ENCODE measurements at places on chromosomes 16 and 17. TPM values are rescaled to one million over a fixed set of nuclear protein-coding genes. Genes with fewer than 3 reads are reported as not detected.

Gene OR1A1
- not detected for total RNA-seq

DNA sequence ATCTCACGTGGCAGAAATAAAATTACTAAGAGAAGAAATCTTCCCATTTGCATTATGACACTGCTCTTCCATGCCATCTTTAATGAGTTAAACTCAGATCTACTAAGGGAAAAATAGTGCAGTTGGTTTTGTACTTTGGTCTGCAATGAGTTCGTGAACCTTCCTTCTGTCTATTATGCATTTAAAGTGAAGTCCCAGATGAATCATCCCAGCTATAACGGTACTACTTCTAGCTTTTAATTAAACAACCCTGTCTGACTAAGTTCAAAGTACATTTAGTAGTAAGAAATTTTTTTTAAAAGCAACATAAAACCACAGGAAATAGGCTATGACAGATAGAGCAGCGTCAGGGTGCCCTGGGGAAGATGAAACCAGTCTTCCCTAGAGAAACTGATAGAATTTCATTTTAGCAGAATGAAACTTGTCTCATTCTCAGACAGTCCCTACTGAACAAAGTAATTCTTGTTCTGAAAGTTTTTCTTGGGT lies 1.8 kb downstream of the TMIGD1 start:
- no peaks in the 10 kb centered on the region for H3K36me3 ChIP-seq
- no peak overlapping the region for H3K4me3 ChIP-seq
- no peaks in the 10 kb centered on the region for H3K27me3 ChIP-seq
- no peak for DNase-seq
- H3K27ac ChIP-seq = no peak overlapping the region
- no peaks in the 10 kb centered on the region for H3K4me1 ChIP-seq

DNA sequence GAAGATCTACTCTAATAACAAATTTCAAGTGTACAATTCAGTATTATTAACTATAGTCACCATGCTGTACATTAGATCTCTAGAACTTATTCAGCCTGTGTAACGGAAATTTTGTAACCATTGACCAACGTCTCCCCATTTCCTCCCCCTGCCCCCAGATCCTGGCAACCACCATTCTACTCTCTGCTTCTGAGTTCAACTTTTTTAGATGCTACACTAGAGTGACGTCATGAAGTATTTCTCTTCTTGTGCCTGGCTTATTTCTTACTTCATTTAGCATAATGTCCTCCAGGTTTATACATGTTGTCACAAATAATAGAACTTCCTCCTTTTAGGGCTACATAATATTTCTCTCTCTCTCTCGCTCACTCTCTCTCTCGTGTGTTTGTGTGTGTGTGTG lies 157.5 kb downstream of the ANKFN1 start:
- no peaks in the 10 kb centered on the region for H3K27me3 ChIP-seq
- H3K4me1 ChIP-seq = no peaks in the 10 kb centered on the region
- H3K4me3 ChIP-seq = no peak overlapping the region
- H3K27ac ChIP-seq = peak overlapping the region; percentile 49

Gene SMPD3
- total RNA-seq = 8.1 TPM

Gene HIGD1B
- total RNA-seq = 6.5 TPM

GRCh38 chr17:31392856-31393748 lies 1.6 kb downstream of the RAB11FIP4 start:
- H3K27me3 ChIP-seq = peaks cover 39% of the 10 kb centered on the region
- H3K4me1 ChIP-seq = peaks cover 10% of the 10 kb centered on the region
- DNase-seq = peak; percentile 16
- H3K4me3 ChIP-seq = no peak overlapping the region
- no peak overlapping the region for H3K27ac ChIP-seq

DNA sequence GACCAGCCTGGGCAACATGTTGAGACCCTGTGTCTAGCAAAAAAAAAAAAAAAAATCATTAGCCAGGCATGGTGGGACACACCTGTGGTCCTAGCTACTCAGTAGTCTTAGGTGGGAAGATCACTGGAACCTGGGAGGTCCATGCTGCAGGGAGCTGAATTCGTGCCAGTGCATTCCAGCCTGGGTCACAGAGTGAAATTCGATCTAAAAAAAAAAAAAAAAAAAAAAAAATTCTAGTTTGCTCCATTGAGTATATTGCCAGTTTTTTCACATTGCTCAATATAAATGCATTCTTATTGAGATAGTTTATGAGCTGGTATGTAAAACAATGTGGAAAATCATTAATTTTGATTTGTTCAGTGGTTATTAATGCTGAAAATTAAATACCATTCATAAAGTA lies 52.0 kb downstream of the ABHD15 start:
- DNase-seq = no peak
- no peaks in the 10 kb centered on the region for H3K4me1 ChIP-seq
- H3K27me3 ChIP-seq = no peaks in the 10 kb centered on the region
- H3K4me3 ChIP-seq = no peak overlapping the region
- peaks cover 81% of the 10 kb centered on the region for H3K36me3 ChIP-seq

DNA sequence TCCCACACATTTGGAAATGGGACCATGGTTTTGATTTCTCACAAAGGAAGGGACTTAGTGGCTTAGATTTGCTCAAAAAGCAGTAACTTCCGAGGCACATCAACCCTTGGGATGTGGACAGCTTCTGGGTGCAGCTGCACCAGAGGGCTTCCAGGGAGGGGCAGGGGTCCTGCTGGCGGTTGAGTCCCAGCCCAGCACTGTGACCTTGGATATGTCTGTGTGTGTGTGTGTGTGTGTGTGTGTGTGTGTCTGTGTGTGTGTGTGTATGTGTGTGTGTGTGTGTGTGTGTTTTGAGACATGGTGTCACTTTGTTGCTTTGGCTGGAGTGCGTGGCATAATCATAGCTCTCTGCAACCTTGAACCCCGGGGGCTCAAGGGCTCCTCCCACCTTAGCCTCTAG lies 130.8 kb downstream of the CLEC16A start:
- H3K36me3 ChIP-seq = peaks cover 2% of the 10 kb centered on the region
- no peak overlapping the region for H3K4me3 ChIP-seq
- DNase-seq = no peak
- H3K27ac ChIP-seq = no peak overlapping the region
- H3K4me1 ChIP-seq = peaks cover 11% of the 10 kb centered on the region

GRCh38 chr16:56732366-56732765 lies 2.4 kb downstream of the NUP93 start:
- no peak overlapping the region for H3K27ac ChIP-seq
- no peaks in the 10 kb centered on the region for H3K36me3 ChIP-seq
- H3K27me3 ChIP-seq = no peaks in the 10 kb centered on the region
- H3K4me1 ChIP-seq = peaks cover 23% of the 10 kb centered on the region
- DNase-seq = no peak

DNA sequence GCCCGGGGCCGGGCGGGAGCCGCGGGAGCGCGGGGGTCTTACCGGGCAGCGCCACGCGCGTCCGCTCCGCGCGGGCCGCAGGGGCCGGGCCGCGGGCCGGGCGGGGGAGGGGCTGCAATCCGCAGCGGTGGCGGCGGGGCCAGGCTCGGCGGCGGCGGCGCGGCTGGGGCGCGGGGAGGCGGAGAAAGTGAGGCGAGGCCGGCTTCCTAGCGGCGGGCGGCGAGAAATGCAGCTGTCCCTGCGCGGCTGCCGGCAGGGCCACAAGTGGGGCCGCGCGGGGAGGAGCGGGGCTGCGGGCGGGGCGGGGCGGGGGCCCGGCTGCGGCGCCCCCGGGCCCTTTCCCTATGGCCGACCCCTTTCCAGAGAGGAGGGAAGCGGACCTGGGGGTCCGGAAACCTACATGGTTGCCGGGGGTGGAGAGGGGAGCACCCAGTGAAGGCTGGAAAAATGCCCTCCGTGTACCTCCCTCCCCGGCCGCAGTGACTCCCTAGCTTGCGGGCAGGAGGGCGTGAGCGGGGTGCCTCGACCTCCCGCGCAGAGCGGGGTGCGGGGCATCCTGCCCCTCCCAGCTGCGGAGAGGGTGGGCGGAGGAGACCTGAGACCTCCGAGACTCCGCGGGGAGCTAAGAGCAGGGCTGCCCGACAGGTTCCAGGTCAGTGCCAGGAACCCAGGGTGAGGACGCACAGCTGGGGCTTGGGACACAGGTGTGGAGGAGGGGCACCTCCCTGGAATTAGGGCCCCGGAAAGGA lies at the start of gene CUEDC1:
CUEDC1 (minus strand) TSS at position 230 of the 749 bp plus-strand sequence. CDS start 69,848 bp downstream, outside the sequence.
- no peaks in the 10 kb centered on the region for H3K36me3 ChIP-seq
- no peaks in the 10 kb centered on the region for H3K27me3 ChIP-seq
- peak; percentile 97 for DNase-seq
- peak within 1 kb of the TSS; percentile 93 for H3K27ac ChIP-seq
- peak within 1 kb of the TSS; percentile 85 for H3K4me3 ChIP-seq

Gene SLC38A8
- not detected for total RNA-seq

DNA sequence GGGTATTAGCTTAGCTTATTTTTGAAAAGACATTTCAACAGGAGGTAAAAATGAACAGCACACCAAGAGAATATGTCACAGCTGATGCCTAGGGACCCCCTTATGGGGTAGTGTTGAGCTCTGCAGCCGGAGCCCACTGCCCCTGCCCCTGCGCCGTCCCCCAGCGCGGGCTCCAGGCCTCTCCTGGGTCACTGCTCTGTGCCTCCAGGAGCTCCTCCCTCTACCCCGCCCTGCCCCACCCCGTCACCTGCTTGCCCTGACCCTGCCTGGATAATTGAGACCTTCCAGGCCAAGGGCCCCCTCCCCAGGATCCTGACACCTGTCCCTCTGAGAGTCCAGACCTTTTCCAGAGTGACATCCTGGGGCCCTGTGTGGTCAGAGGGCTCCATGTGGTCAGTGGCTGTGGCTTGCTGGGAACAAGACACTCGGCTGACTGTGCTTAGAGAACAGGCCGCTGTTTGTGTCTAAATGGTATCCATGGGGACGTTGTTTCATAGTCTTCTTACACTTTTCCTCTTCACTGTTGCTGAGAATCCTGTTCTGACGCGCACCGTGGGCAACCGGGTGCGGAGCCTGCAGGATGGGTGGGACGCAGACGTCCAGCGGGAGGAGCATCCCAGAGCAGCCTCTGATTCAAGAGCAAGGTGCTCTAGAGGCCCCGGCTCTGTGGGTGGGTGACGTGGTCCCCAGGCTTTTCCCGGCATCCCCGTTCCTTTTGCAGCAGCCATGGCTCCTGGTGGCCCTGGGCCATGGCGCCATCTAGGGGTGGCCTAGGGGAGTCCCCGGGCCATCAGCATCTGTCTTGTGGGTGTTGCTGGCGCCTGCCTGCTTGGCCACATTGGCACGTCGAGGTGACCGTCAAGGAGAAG lies 20.0 kb upstream of the WFIKKN1 start:
- no peaks in the 10 kb centered on the region for H3K27me3 ChIP-seq
- H3K4me3 ChIP-seq = no peak overlapping the region
- H3K27ac ChIP-seq = no peak overlapping the region
- peaks cover 11% of the 10 kb centered on the region for H3K4me1 ChIP-seq
- H3K36me3 ChIP-seq = no peaks in the 10 kb centered on the region

GRCh38 chr17:42252597-42253550 lies 23.3 kb downstream of the STAT5B start:
- H3K27me3 ChIP-seq = no peaks in the 10 kb centered on the region
- H3K4me3 ChIP-seq = no peak overlapping the region
- DNase-seq = no peak
- H3K4me1 ChIP-seq = peaks cover 23% of the 10 kb centered on the region

Gene MAF
- total RNA-seq = 64.1 TPM

Gene TPSG1
- total RNA-seq = 4.1 TPM

Gene ZNF207
- 129 TPM for total RNA-seq

DNA sequence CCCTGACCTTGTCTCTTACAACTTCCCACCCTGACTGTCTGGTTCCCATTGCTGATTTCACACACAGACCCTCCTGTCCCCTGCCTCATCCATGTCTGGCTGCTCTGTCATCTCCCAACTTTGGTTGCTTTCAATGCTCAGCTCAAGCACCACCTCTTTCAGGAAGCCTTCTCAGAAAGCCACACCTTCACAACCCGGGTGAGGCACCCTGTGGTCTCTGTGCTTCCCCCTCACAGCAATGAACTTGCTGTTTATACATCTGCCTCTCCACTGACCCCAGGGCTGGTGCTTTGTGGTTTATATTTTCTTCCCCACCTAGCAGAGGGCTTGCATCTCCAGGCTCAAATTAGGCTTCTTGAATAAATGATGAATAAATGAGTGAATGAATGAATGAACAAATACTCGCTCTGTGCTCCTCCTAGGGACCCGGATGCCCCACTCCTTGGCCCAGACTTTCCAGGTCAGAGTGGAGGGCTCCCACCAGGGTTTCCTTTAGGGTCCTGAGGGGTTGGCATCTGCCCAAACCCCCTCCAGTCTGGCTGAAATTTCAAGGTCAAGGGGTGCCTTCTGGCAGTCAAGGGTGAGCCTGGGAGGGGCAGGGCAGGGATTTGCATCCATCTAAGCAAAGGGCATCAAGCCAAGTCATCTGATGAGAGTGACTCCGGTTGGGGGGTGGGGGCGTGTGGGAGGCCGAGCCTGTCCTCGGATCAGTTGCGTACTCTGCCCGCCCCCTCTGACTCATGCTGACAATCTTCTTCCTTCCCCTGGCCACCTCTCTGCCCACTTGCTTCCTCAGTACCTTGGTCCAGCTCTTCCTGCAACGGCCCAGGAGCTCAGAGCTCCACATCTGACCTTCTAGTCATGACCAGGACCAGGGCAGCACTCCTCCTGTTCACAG lies at the start of gene ITGAX:
ITGAX (plus strand) TSS at position 783 of the 898 bp plus-strand sequence; CDS start at position 862, 79 bp downstream.
- no peaks in the 10 kb centered on the region for H3K27me3 ChIP-seq
- peak within 1 kb of the TSS; percentile 30 for H3K4me3 ChIP-seq
- H3K36me3 ChIP-seq = no peaks in the 10 kb centered on the region
- DNase-seq = peak; percentile 77
- H3K4me1 ChIP-seq = no peaks in the 10 kb centered on the region

DNA sequence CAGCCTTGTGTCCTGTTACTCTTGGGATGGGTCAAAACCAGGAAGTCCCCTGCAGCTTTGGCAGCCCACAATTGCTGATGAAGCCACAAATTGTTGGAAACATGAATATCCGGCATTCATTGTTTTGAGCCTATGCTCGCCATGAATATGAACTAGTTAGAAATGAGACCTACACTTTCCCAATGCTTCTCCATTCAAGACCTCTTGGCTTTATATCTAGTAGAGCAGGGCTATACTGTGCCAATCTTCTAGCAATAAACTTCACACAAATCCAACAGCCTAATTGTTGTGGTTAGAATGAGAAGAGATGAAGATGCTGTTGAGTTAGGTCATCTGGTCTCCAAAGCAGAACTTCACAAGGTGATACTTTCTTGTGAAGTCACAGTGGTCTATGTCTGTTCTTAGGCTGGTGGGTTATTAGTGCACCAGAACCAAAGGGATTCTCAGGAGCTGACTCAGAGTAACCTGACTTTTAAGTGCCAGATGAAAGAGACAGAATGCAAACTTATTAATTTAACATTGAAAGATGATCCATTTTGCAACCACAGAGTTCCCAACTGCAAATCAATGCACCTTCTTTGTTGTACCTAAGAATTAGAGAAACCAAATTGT lies 13.7 kb upstream of the KRT23 start:
- no peaks in the 10 kb centered on the region for H3K4me1 ChIP-seq
- H3K27ac ChIP-seq = no peak overlapping the region
- H3K36me3 ChIP-seq = no peaks in the 10 kb centered on the region
- H3K27me3 ChIP-seq = no peaks in the 10 kb centered on the region

Gene FBXW10
- 0.15 TPM for total RNA-seq

- no peaks in the 10 kb centered on the region for H3K27me3 ChIP-seq
- H3K27ac ChIP-seq = peak overlapping the region; percentile 11
- DNase-seq = no peak
- no peak overlapping the region for H3K4me3 ChIP-seq
These were observed 12.5 kb downstream of the CYB5B start for GRCh38 chr16:69436896-69437295.

- H3K36me3 ChIP-seq = no peaks in the 10 kb centered on the region
- H3K27me3 ChIP-seq = no peaks in the 10 kb centered on the region
- H3K4me1 ChIP-seq = no peaks in the 10 kb centered on the region
- no peak for DNase-seq
- H3K27ac ChIP-seq = no peak overlapping the region
These were observed 288.4 kb downstream of the IRX3 start for GRCh38 chr16:53998024-53998810.

Data from upper lobe of left lung (tissue), 6 donors.